Kidney glomerular epithelial cell (primary cell): ENCODE measurements at places on chromosomes 12 and 14.

- DNase-seq = no peak
Measured at GRCh38 chr12:110993434-110993833, 73.1 kb upstream of the MYL2 start.

DNA sequence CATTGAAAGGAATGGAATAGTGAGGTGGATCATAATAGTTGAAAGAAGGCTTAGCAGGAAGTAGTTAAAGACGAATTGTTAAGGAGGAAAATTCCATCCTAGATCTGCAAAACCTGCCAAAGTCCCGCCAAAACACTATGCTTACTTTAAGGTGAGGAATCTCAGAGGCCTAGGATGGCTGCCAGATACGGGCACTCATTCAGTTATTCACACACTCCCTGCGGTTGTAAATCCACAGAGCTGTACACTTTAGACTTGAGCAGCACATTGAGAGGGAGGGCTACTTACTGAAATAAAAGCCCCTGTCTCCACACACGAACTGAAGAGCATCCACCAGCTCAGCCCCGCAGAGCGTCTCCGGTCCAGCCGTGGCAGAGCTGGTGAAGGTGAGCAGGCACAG lies 5.0 kb downstream of the IGF1 start:
- DNase-seq = no peak

DNA sequence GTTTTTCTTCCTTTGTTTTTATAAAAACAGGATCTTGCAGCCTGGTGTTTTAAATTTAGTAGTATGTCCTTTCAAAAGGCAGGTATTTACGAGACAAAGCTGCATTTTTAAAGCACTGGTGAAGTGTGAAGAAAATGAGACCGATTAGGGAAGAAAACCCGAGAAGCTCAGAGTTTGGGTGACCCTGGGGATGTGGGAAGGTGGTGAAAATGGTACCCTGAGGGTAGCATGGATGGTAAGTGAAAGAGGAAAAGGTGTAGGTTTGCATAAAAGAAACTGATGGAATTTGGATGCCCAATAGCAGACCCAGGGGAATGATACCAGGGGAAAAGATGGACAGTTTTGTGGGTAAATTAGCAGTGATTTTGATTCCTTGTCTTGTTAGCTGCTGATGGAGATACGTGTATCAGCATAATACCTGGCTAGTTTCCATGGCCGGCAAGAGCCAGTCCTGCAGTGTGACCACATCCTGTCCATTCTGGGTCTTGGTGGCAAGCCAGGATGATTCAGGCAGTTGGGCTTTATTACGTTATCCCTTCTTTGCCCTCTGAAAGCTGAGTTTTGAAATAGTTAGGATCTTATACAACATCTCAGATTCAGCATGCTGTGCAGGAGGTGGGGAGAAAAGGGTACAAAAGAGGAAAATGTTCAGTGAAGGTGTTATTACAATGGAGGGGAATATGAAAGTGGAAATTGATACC lies 8.9 kb downstream of the BICD1 start:
- DNase-seq = peak; percentile 95

- DNase-seq = no peak
Measured at GRCh38 chr14:88384718-88385117, 739 bp upstream of the SPATA7 start.
